HFFc6 (cell line): ENCODE measurements at places on chromosomes 7 and 10. TPM values are rescaled to one million over a fixed set of nuclear protein-coding genes. Genes with fewer than 3 reads are reported as not detected.

Gene HABP2
- not detected in 3 replicates for total RNA-seq

Gene GIMAP5
- not detected in 2 replicates for total RNA-seq

Gene FAM20C
- 22.2 to 32.4 TPM (median 29.8 TPM) in 3 replicates for total RNA-seq

Gene CPA2
- total RNA-seq = not detected in 3 replicates

Gene AGMO
- not detected in 3 replicates for total RNA-seq

Gene SOSTDC1
- total RNA-seq = not detected in 3 replicates

Gene PRSS37
- not detected in 3 replicates for total RNA-seq

Gene TYSND1
- 4.3 and 4.8 TPM in 2 replicates for total RNA-seq

Gene ZNF25
- total RNA-seq = 5.7 to 6.6 TPM (median 6.0 TPM) in 3 replicates

- peak overlapping the region; percentile 34; the same call in 1 of the 2 replicates for H3K27ac ChIP-seq
- DNase-seq = peak; percentile 34
- peaks cover 24% of the 10 kb centered on the region for H3K4me1 ChIP-seq
- H3K27me3 ChIP-seq = no peaks in the 10 kb centered on the region
- H3K36me3 ChIP-seq = peaks cover 17% of the 10 kb centered on the region
- no peak overlapping the region for H3K4me3 ChIP-seq
Measured at GRCh38 chr7:107180378-107180777, 11.6 kb downstream of the HBP1 start.

DNA sequence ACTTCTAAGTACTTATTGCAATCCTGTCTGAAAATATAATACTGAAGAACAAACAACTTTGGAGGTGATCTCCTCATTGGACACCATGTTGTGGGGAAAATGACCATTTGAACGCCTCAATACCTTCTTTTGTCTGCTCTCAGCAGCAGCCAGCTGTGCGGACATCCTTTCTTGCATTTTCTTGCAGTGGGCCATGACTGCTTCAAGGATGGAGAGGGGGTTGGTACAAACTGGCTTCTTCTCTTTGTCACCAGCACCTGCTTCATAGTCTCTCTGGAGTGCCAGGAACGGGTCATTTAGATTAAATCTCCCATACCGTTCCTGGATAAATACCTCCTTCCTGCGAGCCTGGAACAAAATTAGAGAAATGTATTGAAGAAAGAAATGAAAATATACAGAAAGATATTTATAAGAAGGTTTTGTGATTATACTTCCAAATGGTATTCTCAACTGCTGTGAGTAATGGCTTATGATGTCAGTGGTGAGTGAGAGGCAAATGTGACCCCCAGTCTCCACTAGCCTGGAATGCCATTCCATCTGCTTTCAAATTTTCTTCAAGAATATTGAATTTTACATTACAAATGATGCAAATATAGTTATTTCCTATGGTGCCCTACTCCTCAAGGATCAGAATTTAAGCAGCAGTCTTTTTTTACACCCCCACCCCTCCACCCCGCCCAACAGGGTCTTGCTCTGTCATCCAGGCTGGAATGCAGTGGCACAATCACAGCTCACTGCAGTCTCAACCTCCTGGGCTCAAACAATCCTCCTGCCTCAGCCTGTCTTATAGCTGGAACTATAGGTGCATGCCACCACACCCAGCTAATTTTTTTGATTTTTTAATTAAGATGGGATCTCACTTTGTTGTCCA lies 62.4 kb downstream of the CTTNBP2 start:
- no peaks in the 10 kb centered on the region for H3K4me1 ChIP-seq
- no peak overlapping the region for H3K27ac ChIP-seq
- DNase-seq = no peak

GRCh38 chr10:110883924-110884323 lies 12.2 kb downstream of the PDCD4 start:
- peaks cover 8% of the 10 kb centered on the region for H3K4me1 ChIP-seq
- H3K4me3 ChIP-seq = no peak overlapping the region
- H3K27ac ChIP-seq = no peak overlapping the region

GRCh38 chr7:117332031-117332430 lies 9.2 kb upstream of the WNT2 start:
- H3K4me1 ChIP-seq = no peaks in the 10 kb centered on the region
- DNase-seq = no peak
- H3K4me3 ChIP-seq = no peak overlapping the region
- H3K27ac ChIP-seq = no peak overlapping the region
- peaks cover 13% of the 10 kb centered on the region for H3K27me3 ChIP-seq
- peaks cover 4% of the 10 kb centered on the region; the same call in 1 of the 2 replicates for H3K36me3 ChIP-seq

GRCh38 chr10:102117391-102118159 lies 2.6 kb downstream of the LDB1 start:
- peaks cover 80% of the 10 kb centered on the region for H3K4me1 ChIP-seq
- DNase-seq = peak; percentile 58
- peaks cover 2% of the 10 kb centered on the region; the same call in 1 of the 2 replicates for H3K27me3 ChIP-seq
- no peaks in the 10 kb centered on the region for H3K36me3 ChIP-seq

- no peaks in the 10 kb centered on the region for H3K36me3 ChIP-seq
- H3K4me3 ChIP-seq = no peak overlapping the region
- no peaks in the 10 kb centered on the region for H3K4me1 ChIP-seq
- H3K27ac ChIP-seq = no peak overlapping the region
- no peak for DNase-seq
Measured at GRCh38 chr10:78081292-78081691, 47.6 kb downstream of the RPS24 start.

- DNase-seq = peak; percentile 31
- H3K27me3 ChIP-seq = no peaks in the 10 kb centered on the region; the same call in 1 of the 2 replicates
- H3K27ac ChIP-seq = no peak overlapping the region
Measured at GRCh38 chr7:87206361-87206760, 13.2 kb downstream of the TMEM243 start.

- H3K36me3 ChIP-seq = no peaks in the 10 kb centered on the region
- H3K4me3 ChIP-seq = peak overlapping the region; percentile 58
- peaks cover 58% of the 10 kb centered on the region for H3K4me1 ChIP-seq
- peak; percentile 89 for DNase-seq
Measured at GRCh38 chr10:114714281-114714741, 56.2 kb upstream of the ABLIM1 start.

DNA sequence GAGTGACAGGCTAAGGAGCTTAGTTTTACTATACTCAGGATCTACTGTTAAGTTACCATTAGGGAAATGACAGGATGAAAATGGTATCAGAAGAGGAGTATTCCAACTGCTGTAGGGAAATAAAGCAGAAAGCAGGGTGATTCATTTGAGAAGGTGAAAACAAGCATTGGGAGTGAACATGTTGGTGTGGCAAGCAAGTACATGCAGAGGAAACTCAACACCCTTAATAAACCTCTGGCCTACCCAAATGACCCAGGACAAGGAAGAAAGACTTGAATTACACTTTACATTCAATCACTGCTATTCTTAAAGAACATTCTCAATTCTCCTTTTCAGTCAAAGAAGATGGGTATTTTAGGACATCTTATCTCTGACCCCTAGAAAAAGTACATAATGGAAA lies 28.7 kb downstream of the ERLIN1 start:
- peaks cover 18% of the 10 kb centered on the region for H3K4me1 ChIP-seq
- no peak for DNase-seq
- no peak overlapping the region for H3K27ac ChIP-seq

GRCh38 chr10:96501985-96502384 lies 11.7 kb downstream of the TLL2 start:
- no peak overlapping the region for H3K27ac ChIP-seq
- no peak overlapping the region for H3K4me3 ChIP-seq
- peaks cover 14% of the 10 kb centered on the region for H3K27me3 ChIP-seq
- peaks cover 8% of the 10 kb centered on the region for H3K4me1 ChIP-seq

DNA sequence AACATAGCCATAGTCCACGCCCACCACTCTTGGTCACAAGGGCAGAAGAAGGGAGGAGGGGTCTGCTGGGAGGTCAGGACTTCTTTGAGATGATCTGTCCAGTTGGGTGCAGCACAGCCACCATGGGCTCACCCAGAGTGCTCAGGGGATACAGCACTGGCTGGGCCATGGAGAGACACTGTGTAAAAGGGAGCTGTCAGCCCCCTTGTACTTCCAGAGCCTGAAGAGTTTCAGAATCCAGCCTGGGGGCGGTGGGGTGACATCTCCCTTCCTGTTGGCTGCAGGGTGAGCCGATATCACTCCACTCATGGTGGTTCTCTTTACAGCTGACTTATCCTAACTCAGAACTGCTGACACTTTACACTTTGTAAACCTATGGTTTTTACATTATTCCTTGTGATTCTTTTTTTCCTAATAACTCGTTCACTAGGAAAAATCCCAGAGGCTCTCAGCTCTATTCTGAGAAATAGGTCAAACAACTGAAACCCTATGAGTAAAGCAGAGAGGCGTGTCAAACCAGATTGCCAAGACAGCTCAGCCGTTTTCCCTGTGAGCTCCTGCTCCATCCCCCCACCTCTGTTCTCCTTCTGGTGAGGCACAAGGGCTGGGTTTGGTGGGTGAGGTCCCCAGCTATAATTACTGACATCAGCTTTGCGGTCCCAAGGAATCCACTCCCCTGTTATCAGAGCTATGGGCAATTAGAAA lies 3.2 kb upstream of the MRPS24 start:
- peak overlapping the region; percentile 70 for H3K4me3 ChIP-seq
- peaks cover 35% of the 10 kb centered on the region for H3K36me3 ChIP-seq
- peaks cover 11% of the 10 kb centered on the region for H3K27me3 ChIP-seq

DNA sequence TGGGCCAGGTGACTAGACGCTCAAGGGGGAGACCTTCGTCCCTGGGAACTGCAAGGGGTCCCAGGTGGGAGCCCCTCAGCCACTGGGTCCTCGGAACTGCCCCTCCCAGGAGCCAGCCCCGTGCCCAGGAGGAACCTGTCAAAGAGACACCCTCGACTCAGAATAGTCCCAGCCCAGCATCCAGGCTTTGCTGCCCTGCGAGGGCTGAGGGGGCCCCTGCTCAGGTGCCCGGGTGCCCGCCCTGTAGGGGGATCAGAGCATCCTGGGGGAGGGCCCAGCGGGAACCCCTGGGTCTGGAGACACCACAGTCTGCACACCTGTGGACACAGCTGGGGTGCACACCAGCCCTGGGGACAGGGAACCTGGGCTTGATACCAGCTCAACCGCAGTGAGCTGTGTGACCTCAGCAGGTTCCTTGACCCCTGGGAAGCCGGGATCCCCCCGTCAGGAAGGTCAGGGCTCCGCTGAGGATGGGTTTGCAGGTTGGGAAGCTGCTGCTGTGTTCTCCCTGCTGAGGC lies 407 bp downstream of the ELN start:
- DNase-seq = no peak
- peak overlapping the region; percentile 70; the same call in 1 of the 2 replicates for H3K4me3 ChIP-seq
- no peaks in the 10 kb centered on the region for H3K36me3 ChIP-seq
- peaks cover 22% of the 10 kb centered on the region for H3K27me3 ChIP-seq
- peaks cover 59% of the 10 kb centered on the region for H3K4me1 ChIP-seq
- H3K27ac ChIP-seq = no peak overlapping the region

DNA sequence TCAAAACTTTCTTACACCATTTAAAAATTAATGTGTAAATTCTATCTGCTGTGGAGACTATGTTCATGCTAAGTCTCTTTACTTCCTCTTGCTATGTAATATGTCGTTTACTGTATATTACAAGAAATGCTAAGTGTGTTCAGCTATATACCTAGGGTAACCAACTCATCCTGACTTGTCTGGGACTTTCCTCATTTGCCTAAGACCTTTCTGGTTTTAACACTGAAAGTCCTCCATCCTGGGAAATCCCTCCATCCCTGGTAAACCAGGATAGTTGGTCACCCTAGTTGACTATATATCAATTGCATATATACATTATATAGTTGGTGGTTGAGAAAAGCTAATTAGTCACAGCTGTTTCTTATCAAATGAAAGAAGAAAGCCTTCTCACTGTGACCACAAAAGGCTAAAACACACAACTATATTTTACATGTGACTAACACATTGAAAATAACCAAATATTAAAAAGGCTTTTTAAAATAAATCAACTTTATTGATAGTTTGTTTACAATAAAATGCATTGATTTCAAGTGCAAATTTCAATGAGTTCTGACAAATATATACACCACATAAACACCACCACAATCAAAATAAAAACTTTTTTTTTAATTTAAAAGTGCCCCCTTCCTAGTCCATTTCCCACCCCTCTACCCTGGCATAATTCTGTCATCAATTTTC lies 167.7 kb upstream of the INHBA start:
- DNase-seq = no peak
- peaks cover 11% of the 10 kb centered on the region for H3K36me3 ChIP-seq
- H3K4me3 ChIP-seq = peak overlapping the region; percentile 51; the same call in 1 of the 2 replicates
- peaks cover 56% of the 10 kb centered on the region for H3K4me1 ChIP-seq

DNA sequence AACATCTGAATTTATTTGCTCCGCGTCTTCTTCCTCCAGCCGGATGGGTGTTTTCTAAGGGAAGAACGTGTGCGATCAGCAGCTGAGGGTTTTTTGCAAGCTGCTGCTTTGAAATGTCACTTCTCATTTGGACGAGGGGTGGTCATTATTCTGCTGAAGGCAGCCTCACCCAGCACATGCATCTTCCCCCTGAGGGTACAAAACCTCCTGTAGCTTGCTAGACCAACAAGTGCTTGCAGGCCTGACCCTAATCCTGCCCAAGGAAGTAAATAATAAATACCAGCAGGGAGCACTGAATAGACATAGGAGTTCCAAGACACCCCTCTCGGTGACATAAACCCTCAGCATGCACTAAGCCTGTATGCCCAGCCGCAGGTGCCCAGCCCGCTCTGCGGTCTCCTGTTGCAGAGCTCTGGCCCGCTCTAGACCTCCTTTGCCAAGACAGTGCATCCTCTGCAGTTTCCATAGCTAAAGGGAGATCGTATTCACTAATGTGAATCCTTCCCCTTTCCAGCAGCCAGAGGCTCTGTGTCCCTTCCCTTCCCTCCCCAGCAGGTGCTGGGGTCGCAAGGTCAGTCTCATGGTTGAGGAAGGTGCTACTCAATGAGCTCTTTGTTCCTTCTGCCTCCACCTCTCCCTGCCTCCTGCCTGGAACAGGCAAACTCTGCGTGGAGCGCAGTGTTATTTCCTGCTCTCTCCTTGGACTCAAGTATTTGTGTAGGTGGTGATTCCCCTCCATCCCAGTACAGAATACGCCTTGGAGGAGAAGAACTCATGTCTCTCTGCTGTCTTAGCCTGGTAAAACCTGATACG lies 36.6 kb downstream of the SBDS start:
- DNase-seq = no peak
- H3K4me1 ChIP-seq = peaks cover 20% of the 10 kb centered on the region
- H3K27ac ChIP-seq = no peak overlapping the region; the same call in 1 of the 2 replicates
- H3K27me3 ChIP-seq = no peaks in the 10 kb centered on the region; the same call in 1 of the 2 replicates
